ENCODE measurements at places on chromosomes 1 and 21.

GRCh38 chr1:25832336-25833037, 12.7 kb downstream of the MTFR1L start:
- no peaks in the 10 kb centered on the region for H3K27me3 ChIP-seq
- no peak overlapping the region for H3K4me3 ChIP-seq
- H3K27ac ChIP-seq = no peak overlapping the region
- no peaks in the 10 kb centered on the region for H3K4me1 ChIP-seq
- no peak for DNase-seq
- peaks cover 83% of the 10 kb centered on the region for H3K36me3 ChIP-seq

GRCh38 chr1:113732802-113733201, 26.5 kb downstream of the PHTF1 start:
- H3K27ac ChIP-seq = no peak overlapping the region
- DNase-seq = no peak
- peaks cover 43% of the 10 kb centered on the region for H3K36me3 ChIP-seq
- H3K27me3 ChIP-seq = no peaks in the 10 kb centered on the region
- H3K4me3 ChIP-seq = no peak overlapping the region

DNA sequence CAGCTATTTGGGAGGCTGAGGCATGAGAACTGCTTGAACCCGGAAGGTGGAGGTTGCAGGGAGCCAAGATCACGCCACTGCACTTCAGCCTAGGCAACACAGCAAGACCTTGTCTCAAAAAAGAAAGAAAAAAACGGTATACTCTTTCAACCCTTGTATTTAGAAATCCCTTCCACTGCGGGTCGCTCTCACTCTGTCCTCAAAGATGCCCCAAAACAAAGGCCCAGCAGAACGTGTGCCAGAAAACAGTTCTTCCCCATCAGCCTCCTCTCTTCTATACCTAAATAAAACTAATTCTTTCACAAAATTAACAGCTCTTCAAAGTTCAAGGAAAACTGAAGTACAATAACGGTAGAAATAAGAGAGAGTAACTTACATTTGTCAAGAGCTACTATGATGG, 13.2 kb downstream of the SETD4 start:
- peaks cover 75% of the 10 kb centered on the region for H3K36me3 ChIP-seq
- no peaks in the 10 kb centered on the region for H3K4me1 ChIP-seq
- H3K27ac ChIP-seq = no peak overlapping the region

DNA sequence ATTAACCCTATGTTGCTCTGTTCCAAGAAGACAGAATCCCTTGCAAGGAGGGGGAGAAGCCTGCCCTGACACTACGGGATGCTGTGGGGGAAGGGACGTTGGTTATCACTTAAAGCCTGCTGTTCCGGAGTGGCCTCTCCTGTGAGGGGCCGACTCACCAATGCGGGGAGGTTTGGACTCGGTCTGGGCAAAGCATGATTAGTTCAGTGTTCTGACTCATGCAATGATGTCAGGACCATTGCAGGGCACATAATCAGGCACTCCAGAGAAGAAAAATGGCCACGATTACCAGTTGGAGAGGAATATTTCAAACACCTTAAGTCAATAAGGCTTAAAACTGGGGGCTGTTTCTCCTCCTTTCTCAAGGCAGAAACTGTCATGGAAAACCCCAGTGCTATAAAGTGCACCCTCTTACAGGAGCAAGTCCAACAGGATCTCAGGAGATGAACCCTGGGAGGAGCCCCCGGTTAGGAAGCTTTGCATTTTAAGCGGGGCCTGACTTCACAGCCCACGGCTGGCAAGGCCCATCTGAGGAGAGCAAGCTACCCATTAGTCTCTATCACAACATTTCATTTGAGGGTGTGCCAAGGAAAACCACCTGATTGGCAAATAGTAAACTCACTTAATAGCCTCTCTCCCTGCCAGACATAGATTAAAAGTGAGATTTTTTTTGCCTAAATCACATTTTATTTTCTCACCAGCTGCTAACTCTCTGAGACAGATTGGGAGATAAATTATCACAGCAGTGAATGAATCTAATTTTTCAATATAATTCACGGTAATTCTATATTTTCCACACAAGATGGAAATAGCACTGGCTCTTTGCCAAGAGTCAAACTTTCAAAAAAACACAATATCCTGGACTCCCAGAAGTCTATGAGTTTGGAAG, 202.5 kb downstream of the C1orf94 start:
- H3K27me3 ChIP-seq = no peaks in the 10 kb centered on the region
- H3K36me3 ChIP-seq = no peaks in the 10 kb centered on the region
- no peak for DNase-seq
- no peak overlapping the region for H3K4me3 ChIP-seq

- H3K4me3 ChIP-seq = no peak overlapping the region
- H3K4me1 ChIP-seq = 0 out of 2 replicates have a peak, but pooled peaks cover 3% of the 10 kb centered on the region
- DNase-seq = no peak
Measured at GRCh38 chr1:165884009-165884689, 56.7 kb downstream of the UCK2 start.

DNA sequence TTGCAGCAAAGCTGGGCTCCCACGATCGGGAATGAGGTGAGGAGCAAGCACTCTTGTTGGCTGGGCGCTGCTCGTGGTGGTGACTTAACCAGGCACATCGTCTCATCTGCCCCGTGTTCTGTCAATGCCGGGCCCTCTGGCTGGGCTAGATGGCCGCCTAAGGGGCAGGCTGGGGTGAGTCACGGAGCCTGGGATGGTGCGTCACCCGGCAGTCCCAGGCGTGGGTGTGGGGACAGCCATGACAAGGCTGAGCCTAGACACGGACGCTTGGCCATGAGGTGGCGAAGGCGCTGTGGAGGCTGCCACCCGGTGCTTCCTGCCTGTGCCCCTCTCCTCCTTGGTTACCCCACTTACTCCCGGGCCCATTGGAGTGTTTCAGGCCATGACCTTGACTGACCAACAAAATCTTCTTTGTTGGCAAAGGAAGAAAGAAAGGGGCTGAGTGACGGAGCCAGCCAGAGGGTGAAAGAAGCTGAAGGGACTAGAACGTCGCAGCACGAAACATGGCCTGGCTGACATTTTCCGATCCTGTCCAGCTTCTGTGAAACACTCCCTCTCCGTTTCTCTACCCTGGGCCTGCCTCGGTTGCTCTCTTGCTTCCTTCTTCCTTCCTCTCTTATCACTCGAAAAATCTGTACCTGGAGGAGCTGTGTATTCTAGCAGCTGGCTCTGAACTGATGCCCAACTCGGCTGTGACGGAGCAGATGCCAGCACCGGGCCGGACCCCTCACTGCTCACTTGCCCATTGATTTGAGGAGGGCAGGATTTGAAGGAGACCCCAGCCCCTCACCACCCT, 596 bp downstream of the CD247 start:
- H3K4me3 ChIP-seq = no peak overlapping the region
- H3K27ac ChIP-seq = no peak overlapping the region
- peaks cover 22% of the 10 kb centered on the region for H3K4me1 ChIP-seq
- no peaks in the 10 kb centered on the region for H3K36me3 ChIP-seq
- peak; percentile 65 for DNase-seq
- peaks cover 12% of the 10 kb centered on the region for H3K27me3 ChIP-seq

GRCh38 chr1:31772669-31773248, 8.6 kb upstream of the ADGRB2 start:
- H3K27me3 ChIP-seq = peaks cover 18% of the 10 kb centered on the region
- H3K27ac ChIP-seq = no peak overlapping the region
- no peaks in the 10 kb centered on the region for H3K4me1 ChIP-seq
- no peak overlapping the region for H3K4me3 ChIP-seq
- no peaks in the 10 kb centered on the region for H3K36me3 ChIP-seq
- DNase-seq = no peak

DNA sequence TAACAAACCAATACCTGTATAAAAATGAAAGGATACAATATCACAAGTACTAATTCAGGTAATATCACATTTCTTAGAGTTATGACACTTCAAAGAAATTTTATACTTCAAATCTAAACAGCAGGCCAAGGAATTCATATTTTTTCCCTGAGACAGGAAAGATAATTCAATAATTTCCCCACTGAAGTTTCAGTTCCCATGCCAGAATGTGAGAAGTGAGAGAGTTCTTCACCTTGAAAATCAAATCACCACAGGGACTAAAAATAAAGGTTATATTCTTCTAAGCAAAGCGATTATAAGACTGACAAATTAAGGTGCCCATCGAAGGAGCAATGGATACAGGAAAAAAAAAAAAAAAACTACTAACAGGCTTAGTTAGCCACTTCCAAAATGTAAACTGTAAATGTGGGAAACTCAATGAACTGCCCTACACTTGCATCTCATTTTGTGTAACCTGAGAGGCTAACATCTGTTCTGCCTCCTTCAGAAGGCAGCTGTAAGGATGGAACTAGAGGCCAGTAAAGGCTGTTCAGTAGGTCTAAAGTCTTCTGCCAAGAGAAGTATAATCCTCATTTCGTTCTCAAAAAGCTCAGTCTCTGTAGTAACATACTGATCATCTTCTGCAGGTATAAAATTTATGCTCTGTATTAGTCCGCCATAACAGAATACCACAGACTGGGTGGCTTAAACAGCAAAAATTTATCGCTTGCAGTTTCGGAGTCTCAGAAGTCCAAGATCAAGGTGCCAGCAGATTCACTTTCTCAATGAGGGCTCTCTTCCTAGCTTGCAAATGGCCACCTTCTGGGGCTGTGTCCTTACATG, 127.8 kb downstream of the RERE start:
- no peak overlapping the region for H3K4me3 ChIP-seq
- H3K4me1 ChIP-seq = peaks cover 12% of the 10 kb centered on the region
- H3K36me3 ChIP-seq = no peaks in the 10 kb centered on the region
- no peak overlapping the region for H3K27ac ChIP-seq
- H3K27me3 ChIP-seq = no peaks in the 10 kb centered on the region
- no peak for DNase-seq
